Right renal pelvis (tissue), 4 donors: ENCODE measurements at places on chromosomes 11 and 22.

- DNase-seq, result no peak
Observed at GRCh38 chr11:13955971-13956421, 6.5 kb upstream of the SPON1 start.

- DNase-seq, result no peak
Observed at GRCh38 chr11:40281052-40281580, 1178.3 kb downstream of the LRRC4C start.

DNA sequence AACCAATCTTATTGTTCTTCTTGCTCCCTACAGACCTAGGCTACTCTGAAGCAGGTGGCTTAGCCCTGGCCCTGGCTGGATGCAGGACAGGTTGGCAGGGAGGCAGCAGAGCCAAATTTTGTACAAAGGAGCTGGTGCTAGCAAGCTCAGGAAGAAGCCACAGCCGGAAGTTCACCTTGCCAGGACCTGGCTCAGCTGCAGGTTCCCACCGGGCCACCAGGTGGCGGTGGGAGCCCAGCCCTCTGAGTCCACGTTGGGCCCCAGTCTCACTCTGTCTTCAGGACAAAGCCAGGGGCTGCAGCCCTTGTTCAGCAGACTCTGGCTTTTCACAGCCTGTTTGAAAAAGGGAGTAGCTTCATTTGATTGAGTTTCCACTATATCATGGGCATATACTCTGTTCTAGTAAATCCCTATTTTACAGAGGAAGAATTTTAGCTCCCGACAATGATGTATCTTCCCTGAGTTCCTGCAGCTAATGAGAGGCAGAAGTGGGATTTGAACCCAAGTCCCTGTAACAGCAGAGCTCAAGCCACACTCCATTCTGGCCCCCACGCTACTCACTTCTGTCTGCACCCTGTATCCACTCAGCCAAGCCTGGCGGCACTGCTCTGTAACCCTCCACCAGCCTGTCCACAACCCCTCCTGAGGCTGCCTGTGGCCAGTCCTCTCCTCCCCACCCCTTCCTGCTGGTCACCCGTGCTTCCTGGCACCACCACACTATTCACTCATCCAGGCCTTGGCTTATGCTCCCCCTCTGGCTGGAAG lies 3.3 kb downstream of the TKFC start:
- DNase-seq, result peak; percentile 62

GRCh38 chr11:80327956-80328614 lies 887.3 kb upstream of the TENM4 start:
- DNase-seq, result no peak

GRCh38 chr11:22582151-22582410 lies 43.5 kb downstream of the FANCF start:
- DNase-seq, result no peak

- DNase-seq, result no peak
Observed at GRCh38 chr11:86905252-86905651, 49.9 kb downstream of the FZD4 start.

GRCh38 chr11:118436639-118437207 lies 431 bp downstream of the KMT2A start:
- DNase-seq, result no peak
